Thoracic aorta endothelial cell (primary cell): ENCODE measurements at places on chromosomes 4 and X. TPM values are rescaled to one million over a fixed set of nuclear protein-coding genes. Genes with fewer than 3 reads are reported as not detected.

Gene MXRA5
- total RNA-seq = under 0.01 TPM in 2 replicates

Gene HPSE
- total RNA-seq = 16.2 and 21.4 TPM in 2 replicates

Gene DMRTC1
- total RNA-seq = not detected in 2 replicates

Gene PRDM8
- total RNA-seq = 0.50 and 0.66 TPM in 2 replicates

Gene NUP62CL
- total RNA-seq = 0.40 and 1.1 TPM in 2 replicates

Gene PABPC4L
- total RNA-seq = 0.27 and 0.65 TPM in 2 replicates

Gene VCX2
- not detected in 2 replicates for total RNA-seq

Gene CLTRN
- total RNA-seq = not detected in 2 replicates

Gene TIGD4
- total RNA-seq = 0.27 and 0.29 TPM in 2 replicates

Gene NEXMIF
- 0.13 TPM in 1 of 2 replicates, not detected in the other for total RNA-seq

Gene PPBP
- total RNA-seq = not detected in 2 replicates

Gene IL15
- total RNA-seq = 1.9 and 2.7 TPM in 2 replicates
